ENCODE measurements at places on chromosomes 16 and 17.

DNA sequence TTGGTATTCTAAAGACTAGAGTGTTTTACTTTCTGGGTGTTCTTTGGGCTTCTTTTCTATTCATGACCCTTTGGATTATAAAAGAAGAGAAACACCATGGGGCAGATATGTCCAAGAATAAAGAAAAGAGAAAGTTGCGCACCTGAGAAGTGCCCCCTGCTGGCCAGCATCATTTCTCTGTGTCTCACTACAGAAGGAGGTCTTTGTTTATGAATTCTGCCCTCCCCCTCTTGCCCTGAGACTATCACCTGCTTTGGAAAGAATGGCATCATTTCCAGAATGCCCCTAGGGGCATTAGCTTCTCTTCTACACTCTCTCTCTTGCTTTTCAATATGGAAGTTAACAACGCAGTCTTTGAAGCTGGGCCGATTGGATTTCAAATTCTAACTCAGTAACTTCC lies 45.0 kb downstream of the CDH13 start:
- DNase-seq, result no peak

DNA sequence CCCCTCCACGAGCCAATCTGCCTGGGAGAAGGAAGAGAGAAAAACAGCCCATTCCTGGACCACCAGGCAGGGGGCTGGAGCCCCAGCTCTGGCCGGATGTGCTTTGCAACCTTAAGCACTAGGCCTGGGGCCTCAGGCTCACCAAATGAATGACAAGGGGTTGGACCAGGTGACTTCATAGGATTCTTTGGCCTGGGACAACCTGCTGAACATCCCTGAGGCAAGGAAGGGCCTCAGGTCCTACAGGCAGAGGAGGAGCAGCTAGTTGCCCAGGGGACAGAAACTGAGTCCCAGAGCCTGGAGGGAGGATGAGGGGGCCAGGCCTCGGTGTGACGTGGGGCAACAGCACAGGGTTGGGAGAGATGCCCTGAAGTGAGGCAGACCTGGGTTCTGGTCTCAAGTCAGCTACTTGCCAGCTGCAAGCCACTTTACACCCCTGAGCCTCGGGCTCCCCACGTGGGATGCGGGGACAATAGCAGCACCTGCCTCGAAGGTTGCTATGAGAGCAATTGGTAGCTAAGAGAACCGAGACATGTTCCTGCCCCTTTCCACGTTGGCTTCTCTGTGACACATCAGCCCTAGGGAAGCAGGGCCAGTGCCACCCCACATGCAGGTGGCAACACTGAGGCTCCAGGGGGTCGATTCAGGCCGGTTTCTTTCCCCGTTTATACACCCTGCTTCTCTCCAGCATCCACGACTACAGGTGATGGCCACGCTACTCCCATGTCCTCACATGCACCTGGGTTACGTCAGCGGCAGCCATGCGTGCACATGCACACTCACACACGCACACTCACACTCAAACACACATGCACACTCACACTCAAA lies 42.6 kb downstream of the CFAP20 start:
- no peak for DNase-seq

- DNase-seq, result no peak
These were observed 713 bp downstream of the RHOT2 start for GRCh38 chr16:668519-669171.

DNA sequence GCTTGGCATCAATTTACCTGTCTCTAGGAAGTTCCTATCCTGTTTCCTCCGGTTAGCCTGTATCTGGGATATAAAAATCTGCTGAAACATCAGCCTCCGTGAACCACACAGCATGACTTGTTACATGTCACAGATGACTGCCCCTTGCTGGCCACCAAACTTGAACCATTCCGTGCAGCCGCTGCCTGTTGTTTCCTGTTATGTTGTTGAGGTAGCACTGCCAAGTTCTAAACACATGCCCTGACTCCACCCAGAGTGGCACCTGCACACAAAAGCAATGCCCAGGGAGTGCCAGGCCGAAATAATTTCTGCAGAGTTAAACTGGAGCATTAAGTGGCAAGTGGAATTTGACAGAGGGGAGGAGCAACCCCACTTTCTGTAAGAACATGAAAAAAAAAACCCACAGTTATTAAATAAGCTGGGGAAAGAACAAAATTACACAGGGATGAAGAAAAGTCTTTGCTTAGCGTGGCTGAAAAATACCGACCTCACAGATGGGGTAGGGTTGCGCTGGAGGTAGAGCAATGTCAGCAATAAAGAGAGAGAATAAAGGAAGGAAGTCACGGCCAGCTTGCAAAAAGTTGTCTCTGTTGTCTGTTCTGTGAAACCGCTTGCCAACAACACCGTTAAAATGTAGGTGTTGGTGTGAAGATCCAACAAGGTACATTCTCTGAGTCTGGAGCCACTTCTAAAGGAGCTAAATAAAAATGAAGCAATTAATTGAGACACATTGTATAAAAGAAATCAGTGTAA lies 174.6 kb upstream of the CDH13 start:
- no peak for DNase-seq

GRCh38 chr16:79988721-79989220 lies 388.2 kb upstream of the MAF start:
- DNase-seq, result peak; percentile 5

DNA sequence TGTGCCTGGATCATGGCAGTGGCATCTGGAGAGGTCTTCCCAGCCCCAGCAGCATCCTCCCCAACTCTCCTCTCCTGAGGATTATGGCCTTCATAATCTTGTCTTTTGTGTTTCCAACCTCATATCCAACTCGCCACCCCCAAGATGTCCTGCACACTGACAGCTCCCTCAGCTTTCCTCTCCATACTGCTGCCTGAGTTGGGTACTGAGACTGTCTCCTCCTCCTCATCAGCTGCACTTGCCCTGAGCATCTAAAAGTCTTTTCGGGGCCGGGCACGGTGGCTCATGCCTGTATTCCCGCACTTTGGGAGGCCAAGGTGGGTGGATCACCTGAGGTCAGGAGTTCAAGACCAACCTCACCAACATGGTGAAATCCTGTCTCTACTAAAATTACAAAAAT lies 2.0 kb downstream of the CD300LB start:
- no peak for DNase-seq

DNA sequence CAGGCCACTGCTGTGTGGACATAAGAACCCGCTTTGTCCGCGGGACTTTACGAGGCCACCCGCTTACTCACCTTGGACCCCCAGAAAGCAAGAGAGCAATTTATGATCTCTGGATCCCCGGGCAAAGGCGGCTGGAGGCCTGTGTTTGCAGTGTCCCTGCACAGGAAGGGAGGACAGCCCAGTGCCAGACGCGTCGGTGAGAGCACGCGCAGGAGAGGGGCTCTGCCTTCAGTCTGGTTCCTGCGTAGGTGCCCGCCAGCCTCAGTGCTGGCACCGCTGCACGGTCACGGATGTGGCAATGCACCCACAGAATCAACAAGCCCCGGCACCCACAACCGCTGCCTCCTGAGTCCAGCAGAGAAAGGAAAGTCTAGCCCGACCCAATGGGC lies 248.4 kb downstream of the C16orf95 start:
- DNase-seq, result no peak

DNA sequence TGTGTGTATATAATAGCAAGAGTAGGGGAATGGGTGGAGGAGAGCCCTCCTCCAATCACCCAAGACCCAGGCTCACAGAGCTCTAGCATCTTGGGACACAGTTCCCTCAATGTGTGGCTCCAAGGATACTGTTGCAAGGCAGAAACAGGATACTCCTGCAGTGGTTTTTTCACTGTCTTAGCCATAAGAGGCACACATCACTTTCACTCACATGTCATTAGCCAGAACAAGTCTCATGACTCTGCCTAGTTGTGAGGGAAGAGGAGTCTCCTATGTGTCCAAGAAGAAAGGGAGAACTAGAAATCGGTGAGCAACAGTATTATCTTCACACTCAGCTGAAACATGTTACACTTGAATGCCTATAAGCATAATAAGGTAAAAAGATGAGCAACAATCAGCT lies 11.1 kb upstream of the NUDT7 start:
- DNase-seq, result no peak

DNA sequence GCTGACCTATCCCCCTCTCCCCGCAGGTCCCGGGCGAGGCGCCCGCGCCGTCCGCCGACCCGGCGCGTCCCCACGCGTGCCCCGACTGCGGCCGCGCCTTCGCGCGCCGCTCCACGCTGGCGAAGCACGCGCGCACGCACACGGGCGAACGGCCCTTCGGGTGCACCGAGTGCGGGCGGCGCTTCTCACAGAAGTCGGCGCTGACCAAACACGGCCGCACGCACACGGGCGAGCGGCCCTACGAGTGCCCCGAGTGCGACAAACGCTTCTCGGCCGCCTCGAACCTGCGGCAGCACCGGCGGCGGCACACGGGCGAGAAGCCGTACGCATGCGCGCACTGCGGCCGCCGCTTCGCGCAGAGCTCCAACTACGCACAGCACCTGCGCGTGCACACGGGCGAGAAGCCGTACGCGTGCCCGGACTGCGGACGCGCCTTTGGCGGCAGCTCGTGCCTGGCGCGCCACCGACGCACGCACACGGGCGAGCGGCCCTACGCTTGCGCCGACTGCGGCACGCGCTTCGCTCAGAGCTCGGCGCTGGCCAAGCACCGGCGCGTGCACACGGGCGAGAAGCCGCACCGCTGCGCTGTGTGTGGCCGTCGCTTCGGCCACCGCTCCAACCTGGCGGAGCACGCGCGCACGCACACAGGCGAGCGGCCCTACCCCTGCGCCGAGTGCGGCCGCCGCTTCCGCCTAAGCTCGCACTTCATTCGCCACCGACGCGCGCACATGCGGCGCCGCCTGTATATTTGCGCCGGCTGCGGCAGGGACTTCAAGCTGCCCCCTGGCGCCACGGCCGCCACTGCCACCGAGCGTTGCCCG lies 10.3 kb downstream of the ZNF771 start:
- peak; percentile 91 for DNase-seq

DNA sequence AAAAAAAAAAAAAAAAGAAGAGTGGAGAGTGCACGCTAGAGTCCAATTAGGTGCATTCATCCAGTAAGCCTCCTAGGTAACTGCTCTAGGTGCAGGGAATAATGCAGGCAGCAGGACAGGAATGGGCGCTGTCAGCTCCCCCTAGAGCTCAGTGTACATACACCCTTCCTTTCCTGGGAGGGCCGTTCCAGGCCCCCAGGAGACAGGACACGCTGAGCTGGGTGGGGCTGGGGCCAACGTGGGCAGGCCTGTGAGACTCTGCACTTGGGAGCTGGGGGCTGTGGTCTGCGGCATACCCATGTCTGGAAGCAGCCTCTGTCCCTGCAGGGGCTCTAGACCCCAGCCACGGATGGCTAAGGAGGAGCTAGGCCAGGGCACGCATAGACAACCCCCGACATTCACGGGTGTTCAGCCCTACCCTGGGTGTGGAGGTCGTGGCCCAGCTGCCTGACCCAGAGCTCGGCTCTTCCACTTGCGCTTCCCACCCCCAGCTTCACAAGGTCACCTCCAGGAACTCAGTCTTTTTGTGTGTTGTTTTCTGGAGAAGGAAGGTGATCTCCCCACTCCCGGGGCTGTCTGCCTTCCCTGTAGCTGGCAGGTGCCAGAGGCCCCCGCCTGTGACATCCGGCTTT lies 1.0 kb upstream of the ANTKMT start:
- DNase-seq, result peak; percentile 17

GRCh38 chr16:23155445-23156049 lies 6.3 kb upstream of the USP31 start:
- no peak for DNase-seq

DNA sequence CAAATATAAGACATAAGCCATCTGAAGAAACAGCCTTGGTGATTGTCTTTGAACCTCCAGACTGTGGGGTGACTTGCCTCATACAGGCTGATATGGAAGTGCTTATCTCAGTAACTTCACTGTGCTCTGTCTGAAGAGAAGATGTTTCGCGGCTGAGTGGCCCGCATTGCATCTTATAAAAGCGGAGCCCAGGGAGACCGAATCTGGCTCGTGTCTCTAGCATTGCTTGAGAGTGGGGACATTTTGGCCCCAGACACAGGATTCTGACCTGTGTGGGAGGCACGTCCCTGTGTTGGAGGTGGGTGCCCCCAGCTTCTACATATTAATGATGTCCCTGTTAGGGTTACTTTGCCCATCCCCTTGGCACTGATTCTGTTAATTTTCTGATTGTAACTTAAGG lies 66.4 kb downstream of the METRNL start:
- no peak for DNase-seq

DNA sequence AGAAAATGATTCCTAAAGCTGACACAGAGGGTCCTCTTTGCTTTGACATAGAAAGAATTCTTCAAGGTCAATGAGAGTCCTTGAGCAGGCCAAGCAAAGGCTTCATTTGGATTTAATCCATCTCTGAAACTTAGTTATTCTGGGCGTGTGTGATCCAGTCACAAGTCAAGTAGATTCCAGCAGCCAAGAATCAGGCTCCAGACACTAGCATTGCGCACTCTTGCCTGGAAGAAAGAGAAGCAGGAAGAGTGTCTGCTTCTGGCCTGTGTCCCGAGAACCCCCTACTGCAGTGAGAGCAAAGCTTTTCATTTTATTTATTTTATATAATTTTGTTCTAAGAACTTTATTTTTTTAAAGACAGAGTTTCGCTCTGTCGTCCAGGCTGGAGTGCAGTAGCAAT lies 88.2 kb upstream of the CACNG5 start:
- DNase-seq, result no peak

DNA sequence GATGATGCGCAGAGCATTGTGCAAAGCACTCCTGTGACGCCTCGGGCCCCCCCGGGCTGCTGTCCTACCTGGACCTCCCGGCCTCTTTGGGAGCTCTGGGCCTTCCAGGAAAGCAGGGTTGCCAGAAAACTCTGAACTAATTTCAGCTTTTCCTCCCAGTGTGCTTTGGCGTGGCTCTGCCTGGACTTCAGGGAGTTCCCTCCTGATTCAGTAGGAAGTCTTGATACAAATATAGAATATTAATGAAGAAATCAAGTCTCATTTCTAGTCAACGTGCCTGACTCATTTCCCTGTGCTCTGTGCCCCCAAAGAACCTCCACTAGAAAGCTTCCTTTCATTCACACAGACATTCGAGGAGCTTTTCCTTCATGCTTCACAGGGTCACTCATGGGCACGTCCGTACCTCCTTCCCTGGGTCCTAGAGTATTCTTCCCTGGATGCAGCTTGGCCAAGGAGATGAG lies 84.0 kb upstream of the NOL11 start:
- DNase-seq, result peak; percentile 38

DNA sequence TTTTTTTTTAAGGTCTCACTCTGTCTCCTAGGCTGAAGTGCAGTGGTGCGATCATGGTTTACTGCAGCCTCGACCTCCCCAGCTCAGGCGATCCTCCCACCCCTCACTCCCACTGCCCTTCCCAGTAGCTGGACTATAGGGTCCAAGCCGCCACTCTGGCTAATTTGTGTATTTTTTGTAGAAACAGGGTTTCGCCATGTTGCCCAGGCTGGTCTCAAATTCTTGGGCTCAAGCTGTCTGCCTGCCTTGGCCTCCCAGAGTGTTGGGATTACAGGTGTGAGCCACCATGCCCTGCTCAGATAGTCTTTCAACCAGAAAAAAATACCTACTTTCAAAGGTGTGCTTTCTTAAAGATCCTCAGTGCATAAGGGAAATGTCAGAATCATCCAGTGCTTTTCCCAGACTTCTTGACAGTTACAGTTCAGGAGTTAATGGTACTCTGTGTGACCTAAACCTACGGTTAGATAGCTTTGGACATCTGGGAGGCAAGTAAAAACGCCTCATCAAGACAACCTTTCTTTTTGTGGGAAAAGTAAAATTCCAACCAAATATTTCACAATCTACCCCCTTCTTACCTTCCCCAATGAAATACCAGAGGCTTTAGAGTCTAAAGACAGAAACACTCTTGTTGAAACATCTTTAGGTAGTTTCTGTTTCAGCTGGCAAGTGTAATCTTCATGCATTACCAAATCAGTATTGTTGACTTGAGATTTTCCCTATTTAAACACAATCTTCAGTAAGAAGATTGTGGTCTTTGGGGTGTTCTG lies 6.8 kb downstream of the RSPRY1 start:
- peak; percentile 67 for DNase-seq

- no peak for DNase-seq
These were observed 16.5 kb upstream of the SLC35G3 start for GRCh38 chr17:35210741-35211140.
